ENCODE measurements at places on chromosomes 16 and 17.

GRCh38 chr17:32266389-32267301 is 1.0 kb downstream of the RHBDL3 start:
- DNase-seq: no peak

GRCh38 chr16:3819746-3820724 is 60.5 kb downstream of the CREBBP start:
- no peak for DNase-seq

- DNase-seq: no peak
Measured at GRCh38 chr17:13694934-13695333, 93.2 kb upstream of the HS3ST3A1 start.

DNA sequence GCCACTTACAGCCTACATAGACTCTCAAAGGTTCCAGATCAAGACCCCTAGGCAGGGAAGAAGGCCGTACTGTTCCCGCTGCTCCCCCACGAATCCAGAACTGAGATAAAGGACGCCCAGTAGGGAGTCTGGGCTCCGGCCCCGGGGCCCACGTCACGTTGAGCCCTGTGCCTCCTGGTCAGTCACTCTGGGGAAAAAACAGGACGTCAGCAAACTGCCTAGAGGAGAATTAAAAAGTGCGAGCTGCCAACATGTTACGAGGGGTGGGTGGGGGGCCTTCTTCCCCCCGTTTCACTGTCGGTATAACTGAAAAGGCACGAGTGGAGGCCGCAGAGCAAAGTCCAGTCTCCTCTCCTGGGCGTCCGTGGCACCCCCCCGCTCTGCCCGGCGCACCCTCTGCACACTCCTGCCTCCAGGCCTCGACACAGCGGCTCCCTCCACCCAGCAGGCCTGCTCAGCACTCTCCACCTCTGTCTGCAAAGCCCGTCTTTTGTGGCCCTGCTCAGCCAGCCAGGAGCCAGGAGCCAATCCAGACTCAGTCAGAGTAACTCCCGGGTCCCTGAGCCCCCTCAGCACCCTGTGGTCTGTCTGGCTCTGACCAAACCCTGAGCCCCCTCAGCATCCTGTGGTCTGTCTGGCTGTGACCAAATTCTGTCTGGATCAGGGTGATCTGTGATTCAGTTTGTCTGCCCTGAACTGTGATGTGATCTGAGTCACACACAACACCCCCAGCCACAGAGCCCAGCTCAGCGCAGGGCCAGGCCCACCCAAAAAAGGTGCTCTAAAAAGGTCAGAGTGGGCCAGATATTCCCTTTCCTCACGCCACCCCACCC is 6.2 kb downstream of the ITGAE start:
- DNase-seq: peak; percentile 10

GRCh38 chr17:76405967-76406647 is 21.7 kb downstream of the SPHK1 start:
- no peak for DNase-seq

DNA sequence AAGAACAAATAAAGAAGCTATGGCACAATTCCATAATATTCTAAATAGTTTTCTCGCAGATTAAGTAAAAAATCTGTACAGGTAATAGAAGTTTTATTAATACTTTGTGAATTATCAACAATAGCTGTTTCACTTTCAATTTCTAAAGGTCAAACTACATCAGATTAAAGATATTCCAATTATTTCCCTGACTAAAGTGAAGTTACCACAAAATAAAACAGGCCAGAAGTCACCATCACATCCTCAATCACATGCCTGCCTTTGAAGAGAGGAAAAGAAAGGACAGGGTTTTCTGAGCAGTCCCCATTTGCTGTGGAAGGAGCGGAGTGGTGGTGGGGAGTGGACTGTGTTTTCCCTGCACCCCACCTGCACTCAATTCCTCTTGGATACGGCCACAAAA is 11.1 kb downstream of the ITFG1 start:
- DNase-seq: no peak

DNA sequence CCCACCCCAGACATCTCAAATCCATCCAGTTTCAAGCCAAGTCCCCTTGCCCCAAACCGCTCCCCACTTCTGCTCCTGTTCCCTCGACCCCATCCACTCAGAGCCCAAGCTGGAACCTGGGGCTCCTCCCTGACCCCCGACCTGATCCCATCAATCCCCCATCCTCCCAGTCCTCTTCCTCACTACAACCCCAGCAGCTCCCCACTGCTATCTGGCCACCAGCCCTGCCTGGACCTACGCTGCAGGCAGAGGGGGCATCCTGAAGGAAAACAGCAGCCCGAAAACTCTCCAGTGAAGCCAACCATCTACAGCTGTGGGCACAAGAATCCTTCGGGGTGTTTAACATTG is 3.9 kb downstream of the FDXR start:
- no peak for DNase-seq

GRCh38 chr17:78435330-78436005 is 57.0 kb downstream of the PGS1 start:
- no peak for DNase-seq

GRCh38 chr16:70372921-70373728 is 26.4 kb downstream of the DDX19A start:
- no peak for DNase-seq

DNA sequence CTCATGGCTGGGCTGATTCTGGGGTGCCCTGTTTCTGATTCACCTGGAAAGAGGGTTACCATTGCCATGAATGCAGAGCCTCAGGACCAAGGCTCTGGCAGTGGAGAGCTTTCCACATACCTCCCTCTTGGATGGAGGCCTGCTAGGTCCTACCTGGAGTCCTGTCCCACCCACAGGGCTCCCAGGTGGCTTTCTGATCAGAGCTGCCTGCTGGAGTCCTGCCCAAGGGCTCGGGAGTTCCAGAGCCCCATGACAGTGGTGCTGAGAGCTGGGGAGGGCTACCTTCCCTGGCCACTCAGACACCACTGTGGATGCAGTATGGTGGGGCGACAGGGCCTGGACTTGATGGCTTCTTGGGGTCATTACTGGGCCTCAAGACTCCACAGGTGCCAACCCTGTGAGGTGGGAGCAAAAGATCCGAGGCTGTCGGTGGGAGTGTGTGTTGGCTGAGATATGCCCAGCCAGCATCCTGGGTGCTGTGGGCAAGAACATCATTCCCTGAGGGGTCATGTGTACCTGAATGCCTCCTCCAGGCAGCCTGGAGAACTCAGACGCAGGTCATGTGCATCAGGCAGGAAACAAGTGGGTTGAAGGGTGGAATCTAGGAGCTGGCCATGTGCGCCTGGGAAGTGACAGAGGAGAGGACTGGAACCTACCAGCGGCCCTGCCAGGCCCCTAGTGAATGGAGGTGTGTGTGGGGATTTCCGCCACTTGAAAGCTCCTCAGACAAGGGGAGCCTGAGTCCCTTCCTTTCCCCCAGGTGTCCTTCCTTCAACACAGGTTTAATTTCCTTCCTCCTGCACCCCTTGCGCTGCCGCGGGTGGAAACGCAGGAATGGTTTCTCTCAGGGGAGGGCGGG is 2.3 kb upstream of the WNT3 start:
- no peak for DNase-seq

- DNase-seq: no peak
Measured at GRCh38 chr17:15742921-15743320, 10.8 kb downstream of the TBC1D26 start.

DNA sequence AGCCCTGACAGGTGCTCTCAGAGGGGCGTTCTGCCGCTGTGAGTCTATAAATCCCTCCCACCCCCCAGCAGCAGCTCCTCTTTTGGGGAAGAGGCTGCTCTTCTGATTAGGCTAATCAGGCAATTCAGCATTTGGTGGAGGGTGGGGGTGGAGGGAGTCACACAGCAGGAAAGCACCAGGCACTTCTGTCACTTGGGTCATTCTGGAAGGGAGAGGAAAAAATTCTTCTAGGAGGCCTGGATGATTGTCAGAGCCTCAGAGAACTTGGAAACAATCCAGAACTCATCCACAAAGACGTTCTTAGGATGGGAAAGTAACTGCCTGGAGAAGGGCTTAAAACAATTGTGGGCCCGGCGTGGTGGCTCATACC is 7.3 kb upstream of the SSTR2 start:
- no peak for DNase-seq

DNA sequence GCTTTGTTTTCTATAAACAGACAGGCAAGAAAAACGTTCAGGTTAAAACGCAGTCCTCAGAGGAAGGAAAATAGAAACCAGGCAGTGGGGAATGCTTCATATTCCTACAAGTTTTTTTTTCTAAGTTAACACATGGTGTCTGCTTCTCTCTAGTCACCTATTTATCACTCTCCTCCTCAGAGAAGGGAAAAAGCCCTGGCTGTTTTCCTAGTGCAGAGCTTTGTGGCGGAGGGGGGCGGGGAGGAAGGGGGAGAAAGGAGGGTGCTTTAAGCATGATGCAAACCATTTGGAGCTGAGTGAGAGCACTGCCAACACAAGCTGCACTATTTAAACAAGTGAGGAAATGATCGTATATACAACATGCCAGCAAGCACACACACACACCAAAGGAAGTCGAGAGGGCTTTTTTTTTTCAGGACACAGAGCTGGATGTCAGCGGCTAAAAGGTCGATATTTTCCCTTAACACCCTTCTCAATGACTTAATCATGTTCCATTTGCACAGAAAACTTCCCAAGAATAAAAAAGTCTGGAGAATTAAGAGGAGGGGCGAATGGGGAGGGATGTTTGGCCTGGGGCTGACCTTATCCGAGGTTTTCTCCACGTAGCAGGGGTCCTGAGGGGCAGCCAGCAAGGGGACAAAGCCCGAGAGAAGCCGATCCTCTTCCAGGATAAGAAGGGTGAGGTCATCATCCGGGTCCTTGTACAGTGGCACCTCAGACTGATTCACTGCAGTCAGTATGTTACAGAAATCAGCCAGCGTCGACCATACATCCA is 117.4 kb downstream of the HIC1 start:
- no peak for DNase-seq

GRCh38 chr17:63291258-63291657 is 154.8 kb downstream of the CYB561 start:
- no peak for DNase-seq

DNA sequence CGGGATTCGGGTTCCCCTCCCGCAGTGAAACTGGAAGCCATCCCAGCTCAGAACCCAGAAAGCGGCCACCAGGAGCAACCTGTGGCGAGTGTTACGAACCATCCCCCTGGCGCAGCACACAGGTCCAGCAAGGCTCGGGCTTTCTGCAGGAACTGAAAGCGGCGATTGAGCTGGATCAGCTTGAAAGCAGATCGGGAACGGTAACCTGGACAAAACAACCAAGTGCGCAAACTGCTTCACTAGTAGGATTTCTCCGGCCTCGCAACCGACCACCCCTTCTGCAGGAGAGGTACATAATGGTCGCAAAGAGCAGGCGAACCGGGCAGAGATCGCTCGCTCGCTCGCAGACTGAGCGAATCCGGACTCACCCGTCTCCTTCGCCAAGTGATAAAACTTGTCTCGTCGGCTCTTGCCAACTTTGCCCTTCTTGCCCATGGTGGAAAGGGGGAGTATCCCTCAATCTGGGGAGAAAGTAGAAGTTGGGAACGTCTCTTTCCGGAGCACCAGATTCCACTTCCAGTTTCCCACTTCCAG is 696 bp upstream of the PSMC5 start:
- no peak for DNase-seq

DNA sequence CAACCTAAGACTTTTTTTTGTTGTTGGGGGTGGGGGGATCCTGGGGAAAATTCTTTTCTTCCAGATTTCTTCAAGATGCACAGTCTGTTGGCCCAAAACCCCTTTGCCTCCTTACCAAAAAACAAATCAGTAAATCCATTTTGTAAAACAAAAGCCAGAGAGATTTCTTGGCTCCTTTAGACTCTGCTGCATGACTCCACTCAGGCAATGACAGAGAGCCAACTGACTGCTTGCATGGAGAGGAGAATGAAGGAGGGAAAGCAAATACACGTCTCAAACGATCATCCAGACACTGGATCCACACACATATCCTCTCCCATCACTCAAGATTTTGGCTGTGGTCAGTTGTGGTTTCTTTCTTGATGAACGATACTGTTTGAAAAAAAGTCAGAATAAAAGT is 13.8 kb downstream of the COPRS start:
- DNase-seq: no peak

DNA sequence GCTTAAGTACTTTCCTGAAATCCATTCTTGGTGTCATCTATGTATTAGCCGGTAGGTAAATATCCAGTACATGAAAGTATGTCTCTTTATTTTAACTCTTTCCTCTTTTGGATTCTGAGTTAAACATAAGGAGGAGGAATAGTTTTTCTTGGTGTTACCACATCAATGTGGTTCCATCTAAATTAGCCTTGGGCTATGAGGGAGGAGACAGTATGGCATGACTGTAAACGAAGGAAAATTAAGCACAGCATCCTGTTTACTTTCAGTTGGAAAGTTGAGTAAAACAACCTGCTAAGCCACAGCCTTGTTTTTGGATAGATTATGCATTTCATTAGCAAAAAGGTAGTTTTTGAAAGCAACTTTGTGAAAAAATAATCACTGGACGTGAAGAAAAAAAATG is 693.0 kb upstream of the SOX9 start:
- DNase-seq: no peak

DNA sequence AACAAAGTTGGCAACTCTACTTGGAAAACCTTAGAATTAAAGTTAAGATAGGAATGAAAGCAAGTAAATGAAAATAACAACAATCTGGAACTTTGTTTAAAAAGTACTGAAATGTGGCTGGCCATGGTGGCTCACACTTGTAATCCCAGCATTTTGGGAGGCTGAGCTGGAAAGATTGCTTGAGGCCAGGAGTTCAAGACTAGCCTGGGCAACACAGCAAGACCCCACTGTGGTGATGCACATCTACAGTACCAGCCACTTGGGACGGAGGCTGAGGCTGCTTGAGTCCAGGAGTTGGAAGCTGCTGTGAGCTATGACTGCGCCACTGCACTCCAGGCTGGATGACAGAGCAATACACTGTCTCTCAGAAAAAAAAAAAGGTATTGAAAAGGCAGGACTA is 51.7 kb downstream of the SYNRG start:
- no peak for DNase-seq
